ENCODE measurements at places on chromosomes 7 and 10. TPM values are rescaled to one million over a fixed set of nuclear protein-coding genes. Genes with fewer than 3 reads are reported as not detected.

PBLD gene
- total RNA-seq, result 0.58 TPM

FBXL13 gene
- total RNA-seq, result 1.1 TPM

DNA sequence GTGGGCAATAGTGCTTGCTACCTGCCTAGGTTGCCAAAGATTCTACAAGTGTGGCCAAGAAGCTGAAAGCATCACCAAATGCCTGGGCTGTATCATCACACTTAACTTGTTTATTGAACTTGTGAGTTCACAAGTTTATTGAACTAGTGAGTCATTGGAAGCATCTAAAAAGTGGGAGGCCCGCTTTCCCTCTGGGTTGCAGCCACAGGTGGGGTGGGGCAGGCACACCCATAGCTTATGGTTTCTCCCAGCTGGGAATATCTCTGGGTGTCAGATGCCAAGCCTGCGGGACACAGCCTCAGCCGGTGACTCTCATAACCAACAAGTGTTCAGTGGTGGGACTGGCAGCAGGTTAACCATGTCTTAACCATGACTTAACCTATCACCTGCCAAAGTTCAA lies 145.9 kb upstream of the FAM13C start:
- no peak for ATAC-seq

- ATAC-seq, result no peak
These were observed 24.2 kb upstream of the MACC1 start for GRCh38 chr7:20241194-20241910.

GRCh38 chr10:11475831-11476434 lies 135.5 kb downstream of the USP6NL start:
- no peak for ATAC-seq

DNA sequence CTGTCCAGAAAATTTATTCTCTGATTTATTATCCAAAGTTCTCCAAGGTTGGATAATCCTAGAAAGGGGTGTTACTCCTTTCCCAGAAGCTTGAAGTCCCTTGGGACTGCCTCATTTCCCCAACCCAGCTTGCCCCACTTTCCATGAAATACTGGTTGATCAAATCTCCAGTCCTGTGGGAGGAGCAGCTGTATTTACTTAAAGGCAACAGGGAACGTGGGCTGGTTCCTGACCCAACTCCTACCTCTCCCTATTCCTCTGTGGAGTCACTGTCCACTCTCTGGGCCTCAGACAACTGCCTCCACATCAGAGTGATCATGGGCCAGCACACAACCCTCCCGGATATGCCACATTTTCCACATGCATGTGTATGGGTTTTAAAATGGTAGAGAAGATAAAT lies 166.2 kb upstream of the PRR15 start:
- ATAC-seq, result no peak

SPDYE2 gene
- total RNA-seq, result not detected

ANKRD26 gene
- 6.2 TPM for total RNA-seq

DNA sequence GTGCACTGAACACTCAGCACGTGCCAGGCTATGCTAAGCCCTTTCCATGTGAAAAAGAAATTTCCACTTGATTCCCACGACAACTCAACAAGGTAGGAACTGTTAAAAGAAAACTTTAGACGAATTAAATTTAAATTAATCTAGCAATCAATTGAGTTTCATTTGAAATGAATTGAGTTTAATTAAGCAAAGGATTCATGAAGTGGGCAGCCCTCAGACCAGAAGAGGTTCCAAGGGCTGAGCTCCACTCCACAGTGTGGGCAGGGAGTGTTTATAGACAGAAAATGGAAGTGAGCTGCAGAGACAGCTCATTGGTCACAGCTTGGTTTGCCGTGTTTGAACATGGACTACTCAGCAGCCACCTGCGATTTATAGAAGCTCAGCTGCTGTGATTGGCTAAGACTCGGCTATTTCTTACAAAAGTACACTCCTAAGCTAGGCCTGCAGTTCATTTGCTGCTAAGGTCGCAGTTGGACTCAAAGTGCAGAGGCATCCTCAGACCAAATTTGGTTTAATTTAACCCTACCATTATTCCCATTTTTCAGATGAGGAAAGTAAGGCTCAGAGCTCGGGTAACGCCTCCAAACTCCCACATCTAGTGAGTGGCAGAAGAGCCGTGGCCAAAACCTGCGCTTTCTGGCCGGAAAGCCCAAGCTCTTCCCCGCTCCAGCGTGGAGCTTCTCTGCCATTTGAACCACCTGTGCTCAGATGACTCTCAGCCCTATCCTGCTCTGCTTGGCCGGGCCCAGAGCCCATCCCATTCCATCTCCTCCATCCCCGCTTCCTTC lies 24.9 kb downstream of the CALML3 start:
- ATAC-seq, result no peak

- no peak for ATAC-seq
These were observed 112.3 kb downstream of the VIPR2 start for GRCh38 chr7:159032322-159032721.

DNA sequence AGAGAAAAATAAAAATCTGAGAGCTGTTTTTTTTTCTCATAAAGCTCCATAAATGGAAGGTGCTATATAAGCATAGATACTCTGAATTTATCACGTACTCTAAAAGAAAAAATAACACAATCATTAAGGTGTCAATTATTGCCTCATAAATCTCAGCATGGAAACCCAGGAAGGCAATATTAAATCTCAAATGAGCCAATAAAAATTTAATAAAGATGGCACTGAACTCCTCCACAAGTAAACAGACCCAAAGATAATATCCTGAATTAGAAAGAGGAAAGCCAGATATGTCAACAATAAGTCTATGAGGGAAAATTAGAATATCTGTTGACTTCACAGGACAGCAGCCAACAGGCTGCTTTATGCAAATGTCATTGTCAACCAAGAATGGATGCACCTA lies 66.5 kb downstream of the CDK6 start:
- no peak for ATAC-seq

GRCh38 chr10:132445516-132446194 lies 48.7 kb downstream of the PWWP2B start:
- ATAC-seq, result no peak

DNA sequence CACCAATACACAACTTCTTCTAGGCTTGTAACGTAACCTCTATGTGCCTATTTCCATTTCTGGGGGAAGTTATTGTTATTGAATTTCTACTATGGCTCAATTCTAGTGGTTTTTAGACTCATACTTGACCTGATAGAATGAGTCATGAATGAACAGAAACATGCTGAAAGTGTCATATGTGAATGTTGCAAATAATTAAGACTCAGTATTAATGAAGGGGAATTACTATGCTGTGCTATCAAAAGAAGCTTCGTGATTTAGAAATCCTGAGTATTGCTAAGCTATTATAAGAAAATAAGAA lies 135.1 kb upstream of the ZWINT start:
- no peak for ATAC-seq

- ATAC-seq, result peak; percentile 90
These were observed at the start of gene TFAM for GRCh38 chr10:58384999-58385783. Gene TFAM, plus strand, starts transcription at chr10:58385410. Its CDS starts 138 bp downstream, at chr10:58385548.

DNA sequence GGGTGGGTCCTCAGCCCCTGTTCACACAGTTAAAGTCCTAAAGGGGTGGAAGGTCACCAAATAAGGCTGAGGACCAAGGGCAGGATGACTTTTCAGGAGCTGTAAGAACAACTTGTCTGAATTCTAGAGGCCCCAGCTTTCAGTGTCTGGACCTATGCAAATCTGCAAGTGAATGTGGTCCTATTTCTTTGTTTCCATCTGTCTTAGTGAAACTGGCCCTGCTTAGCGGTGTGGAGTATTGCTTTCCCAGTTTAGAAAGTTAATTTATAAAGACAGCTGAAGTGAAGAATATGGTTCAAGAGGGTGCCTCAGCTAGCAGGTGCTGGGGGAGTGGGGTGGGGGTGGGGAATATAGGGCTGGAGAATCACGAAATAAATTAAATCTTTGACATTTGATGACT lies 40.1 kb downstream of the HHEX start:
- no peak for ATAC-seq

GRCh38 chr7:108503112-108504026 lies 22.6 kb downstream of the PNPLA8 start:
- ATAC-seq, result no peak

DNA sequence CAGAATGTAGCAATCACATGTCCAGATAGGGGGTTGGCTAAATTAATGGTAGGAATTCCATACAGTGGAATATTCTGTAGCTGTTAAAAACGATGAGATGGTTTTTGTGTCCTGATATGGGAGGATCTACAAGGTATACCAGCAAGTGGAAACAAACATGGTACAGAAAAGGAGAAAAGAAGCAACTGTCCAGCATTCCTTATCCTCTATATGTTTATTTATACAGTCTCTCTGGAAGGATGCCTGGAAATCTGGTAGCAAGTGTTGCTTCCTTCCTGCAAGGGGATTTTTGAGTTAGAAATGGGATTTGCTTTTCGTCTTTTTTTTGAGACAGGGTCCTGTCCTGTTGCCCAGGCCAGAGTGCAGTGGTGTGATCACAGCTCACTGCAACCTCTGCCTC lies 19.3 kb downstream of the IL15RA start:
- ATAC-seq, result no peak

KLF6 gene
- 163 TPM for total RNA-seq

GRCh38 chr7:124752310-124752709 lies 13.3 kb downstream of the GPR37 start:
- ATAC-seq, result no peak

DNA sequence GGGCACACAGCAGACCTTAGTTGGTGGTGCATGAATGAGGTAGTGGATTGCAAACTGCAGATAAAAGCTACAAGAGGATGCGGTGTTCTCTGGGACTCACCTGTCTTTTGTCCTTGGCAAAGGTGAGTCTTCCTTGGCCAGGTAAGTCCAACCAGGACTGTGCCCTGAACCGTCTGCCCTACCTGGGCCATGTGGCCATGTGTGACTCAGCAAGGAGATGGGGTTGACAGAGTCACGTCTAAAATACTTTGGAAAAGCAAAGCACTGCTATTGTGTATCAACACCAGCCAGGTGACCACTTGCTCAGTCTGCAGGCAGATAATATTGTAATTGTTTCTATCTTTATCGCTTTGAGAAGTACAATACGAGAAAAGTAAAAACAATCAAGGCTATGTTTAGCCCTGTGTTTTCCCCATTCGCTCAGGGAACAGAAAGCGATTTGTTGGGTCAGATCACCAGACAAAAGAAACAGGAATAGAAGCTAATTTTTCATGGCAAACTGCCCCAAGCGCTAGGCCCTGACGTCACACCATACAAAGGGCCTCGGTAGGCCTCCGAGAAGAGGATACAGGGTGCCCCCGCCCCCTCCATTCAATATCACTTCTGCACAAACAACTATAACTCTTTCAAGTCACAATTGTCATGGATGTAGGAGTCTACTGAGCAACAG lies 57.3 kb downstream of the FAM53B start:
- ATAC-seq, result no peak

DNA sequence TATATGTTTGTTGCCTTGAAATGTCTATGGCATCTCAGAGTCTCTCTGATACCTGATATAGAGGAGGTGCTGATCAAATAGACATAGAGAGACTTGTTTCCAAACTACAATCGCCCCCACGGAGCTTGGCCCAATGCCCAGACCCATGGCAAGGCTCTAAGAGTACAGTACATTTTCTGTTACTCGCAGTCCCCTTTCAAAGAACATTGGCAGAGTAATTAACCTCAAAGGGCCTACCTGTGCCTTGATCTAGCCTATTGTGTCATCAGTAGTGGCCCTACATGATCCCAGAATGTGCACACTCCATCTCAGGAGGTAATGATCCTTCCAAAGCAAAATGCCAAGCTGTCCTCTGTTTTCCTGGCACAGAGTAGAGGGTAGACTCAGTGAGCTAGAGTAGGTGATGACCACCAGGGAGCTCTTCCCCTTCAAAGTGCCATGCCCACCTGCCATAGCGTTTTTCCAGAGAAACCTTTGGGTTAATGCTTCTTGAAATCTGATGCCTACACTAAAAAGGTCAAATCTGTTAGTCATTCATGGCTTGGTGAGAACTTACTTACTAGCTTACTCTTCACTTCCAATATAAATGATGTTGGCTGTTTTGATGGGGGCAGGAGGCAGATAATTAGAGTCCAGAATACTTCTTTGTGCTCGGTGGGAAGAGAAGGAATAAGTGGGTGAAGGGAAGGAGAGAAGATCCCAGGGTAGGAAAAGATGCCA lies 41.2 kb upstream of the ACSL5 start:
- no peak for ATAC-seq

- ATAC-seq, result no peak
These were observed 565 bp downstream of the STRIP2 start for GRCh38 chr7:129434675-129435318.

ADCYAP1R1 gene
- total RNA-seq, result not detected

DNA sequence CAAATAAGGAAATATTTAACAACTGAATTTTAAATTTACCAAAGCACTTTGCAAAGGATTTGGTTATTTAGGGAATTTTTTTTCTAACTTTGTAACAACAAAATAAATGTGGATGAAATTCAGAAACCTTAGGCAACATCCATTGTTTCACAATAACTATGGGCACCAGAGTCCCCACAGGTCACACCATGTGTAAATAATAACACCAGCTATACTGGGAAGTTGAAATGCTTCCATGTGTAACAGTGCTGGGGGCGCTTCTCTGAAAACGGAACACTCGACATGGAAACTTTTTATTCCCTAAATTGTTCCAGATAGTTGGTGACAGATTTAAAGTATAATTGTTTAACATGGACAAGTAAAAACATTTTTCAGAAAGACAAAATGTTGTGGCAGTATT lies 818.6 kb downstream of the TNS3 start:
- ATAC-seq, result no peak

DNA sequence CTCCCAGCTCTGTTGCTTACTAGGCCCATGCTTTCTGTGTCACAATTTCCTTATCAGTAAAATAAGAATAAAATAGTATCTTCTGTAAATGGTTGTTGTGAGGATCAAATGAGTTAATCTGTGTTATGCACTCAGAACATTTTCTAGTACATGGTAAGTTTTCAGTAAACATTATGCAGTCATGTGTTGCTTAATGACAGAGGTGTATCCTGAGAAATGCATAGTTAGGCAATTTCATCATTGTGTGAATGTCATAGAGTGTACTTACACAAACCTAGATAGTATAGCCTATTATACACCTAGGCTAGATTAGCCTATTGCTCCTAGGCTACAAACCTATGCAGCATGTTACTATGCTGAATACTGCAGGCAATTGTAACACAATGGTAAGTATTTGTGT lies 4.4 kb downstream of the PTTG1IP2 start:
- no peak for ATAC-seq

- ATAC-seq, result no peak
These were observed 611 bp downstream of the NDUFA5 start for GRCh38 chr7:123557016-123557397.

GRCh38 chr10:73159038-73159648 lies 8.7 kb downstream of the ECD start:
- ATAC-seq, result peak; percentile 39

DNA sequence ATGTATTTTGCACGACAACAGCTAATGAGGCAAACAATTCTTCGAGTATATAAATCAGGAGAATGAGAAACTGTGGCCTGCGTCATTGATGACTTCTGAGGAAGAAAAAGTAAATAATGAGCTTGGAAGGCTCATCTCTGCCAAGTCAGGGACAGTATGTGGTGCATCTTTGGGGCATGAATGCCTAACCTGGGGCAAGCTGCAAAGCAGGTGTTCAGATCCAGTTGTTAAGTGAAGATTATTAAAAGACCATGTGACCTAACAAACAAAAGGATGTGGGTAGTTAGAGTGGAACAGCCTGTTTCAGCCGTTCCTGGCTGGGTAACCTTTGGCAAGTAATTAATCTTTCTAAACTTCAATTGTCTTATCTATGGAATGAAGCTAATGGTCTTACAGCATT lies 93.0 kb downstream of the LYZL2 start:
- ATAC-seq, result no peak

- ATAC-seq, result peak; percentile 67
These were observed 188.1 kb downstream of the MYOF start for GRCh38 chr10:93293999-93294398.

- peak; percentile 57 for ATAC-seq
These were observed 281 bp upstream of the EXOC6 start for GRCh38 chr10:92848037-92848440.

GRCh38 chr7:132394283-132395198 lies 181.7 kb downstream of the PLXNA4 start:
- ATAC-seq, result peak; percentile 29
